ENCODE measurements at places on chromosomes 1 and 21.

DNA sequence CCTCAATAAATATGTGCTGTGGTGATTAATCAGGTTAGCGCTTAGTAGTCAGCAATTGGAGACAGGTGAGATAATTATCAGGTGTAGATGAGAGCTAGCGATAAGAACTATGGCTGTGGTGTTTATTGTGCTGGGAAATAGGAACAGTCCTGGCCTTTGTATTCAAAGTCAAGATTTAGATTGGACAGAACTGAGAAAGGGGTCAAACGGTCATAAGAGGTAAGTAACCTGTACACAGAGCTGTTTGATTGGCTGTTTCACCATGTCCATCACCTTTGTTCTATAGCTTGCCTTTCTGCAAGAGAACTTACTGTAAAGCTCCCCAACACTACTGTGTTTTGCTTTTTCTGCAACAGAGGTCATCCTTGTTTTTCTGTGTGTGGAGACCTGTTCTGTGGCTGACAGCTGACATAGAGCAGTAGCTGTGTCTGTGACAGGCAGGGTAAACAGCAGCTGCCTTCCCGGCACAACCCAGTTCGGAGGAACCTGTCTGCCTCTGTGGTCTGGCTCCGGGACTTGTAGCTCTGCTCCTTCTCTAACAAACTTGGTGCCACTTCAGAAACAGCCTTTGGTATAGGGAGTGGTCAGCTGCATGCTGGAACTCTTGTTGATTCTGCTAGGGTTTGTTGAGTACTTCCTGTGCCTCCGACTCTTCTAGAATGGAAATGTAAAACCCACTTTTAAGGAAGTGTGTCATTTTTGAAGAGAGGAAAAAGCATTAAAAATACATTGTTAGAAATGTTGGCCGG lies 21.1 kb upstream of the CDC42 start:
- DNase-seq, result no peak

GRCh38 chr21:23108533-23108932 lies 2110.3 kb downstream of the NCAM2 start:
- DNase-seq, result no peak

GRCh38 chr1:10399444-10399941 lies 629 bp downstream of the PGD start:
- DNase-seq, result peak; percentile 59

DNA sequence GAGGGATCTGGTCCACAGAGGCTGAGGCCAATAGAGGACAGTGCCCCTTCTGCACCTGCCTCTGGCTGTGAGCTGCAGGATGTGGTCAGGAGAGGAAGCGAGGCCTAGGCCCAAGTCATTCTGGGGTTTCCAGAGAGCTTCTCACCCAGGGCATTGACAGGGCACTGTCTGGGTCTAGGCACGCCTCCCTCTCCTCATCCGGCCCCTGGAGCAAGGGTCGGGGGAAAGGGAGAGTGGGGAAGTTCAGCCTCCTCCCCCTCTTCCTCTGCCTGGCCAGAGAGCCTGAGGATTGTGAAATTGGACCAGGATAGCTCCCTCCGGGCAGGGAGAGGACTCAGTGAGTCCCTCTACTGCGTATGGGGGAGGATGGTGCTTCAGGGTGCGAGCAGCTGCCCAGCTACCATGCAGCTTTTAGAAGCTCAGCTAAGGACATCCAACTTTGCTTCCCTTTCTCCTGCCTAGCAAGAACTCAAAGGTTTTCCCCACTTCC lies 6.3 kb upstream of the INAVA start:
- DNase-seq, result no peak

DNA sequence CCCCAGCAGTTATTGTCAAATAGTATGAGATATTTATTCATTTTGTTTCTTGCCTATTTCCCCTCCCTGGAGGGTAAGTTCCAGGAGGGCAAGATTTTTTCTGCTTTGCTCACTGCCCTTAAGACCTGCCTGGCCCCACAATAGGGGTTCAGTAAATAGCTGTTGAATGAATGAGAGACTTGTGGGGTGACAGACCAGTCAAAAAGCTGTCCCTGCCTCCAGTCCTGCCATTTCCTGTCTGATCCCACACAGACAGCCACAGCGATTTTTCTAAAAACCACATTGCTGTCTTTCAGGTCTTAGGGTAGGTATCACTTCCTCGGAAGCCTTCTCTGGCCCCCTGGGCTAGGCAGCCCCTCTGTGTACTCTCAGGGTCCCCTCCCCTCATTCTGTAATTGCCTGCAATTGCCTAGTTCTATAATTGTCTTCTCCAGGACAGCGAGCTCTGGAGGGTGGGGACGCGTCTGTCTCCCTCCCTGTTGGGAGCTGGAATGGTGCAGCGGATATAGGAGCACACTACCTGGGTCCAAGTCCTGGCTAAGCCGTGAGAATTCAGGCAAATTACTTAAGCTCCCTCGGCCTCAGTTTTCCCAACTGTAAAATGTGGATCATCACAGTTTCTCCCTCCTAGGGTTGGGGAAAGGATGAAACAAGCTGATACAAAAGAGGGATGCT lies 1.8 kb upstream of the EXTL1 start:
- DNase-seq, result peak; percentile 39

GRCh38 chr1:64396817-64397216 lies 73.1 kb upstream of the CACHD1 start:
- DNase-seq, result peak; percentile 17

- DNase-seq, result peak; percentile 41
These were observed 848 bp downstream of the CTTNBP2NL start for GRCh38 chr1:112396653-112397471.

DNA sequence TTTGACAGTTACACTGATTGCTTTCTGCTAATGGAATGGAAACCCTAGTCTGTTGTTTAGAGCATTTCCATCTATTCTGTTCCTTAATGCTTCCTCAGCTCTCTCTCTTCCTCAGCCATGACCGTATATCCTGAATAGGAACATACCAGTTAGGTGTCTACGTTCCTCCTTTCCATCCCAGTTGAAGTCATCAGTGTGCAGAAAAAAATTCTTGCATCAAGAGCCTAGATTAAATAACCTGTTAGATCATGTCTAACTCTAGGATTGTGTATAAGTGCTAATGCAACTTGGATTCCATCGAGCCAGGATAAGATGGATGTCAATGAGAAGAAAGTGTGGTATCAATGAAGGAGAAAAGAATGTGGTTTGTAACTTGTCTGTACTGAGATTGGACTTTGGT lies 18.7 kb downstream of the UBAP2L start:
- DNase-seq, result no peak

GRCh38 chr1:115922801-115923200 lies 53.5 kb upstream of the SLC22A15 start:
- no peak for DNase-seq
